ENCODE measurements at places on chromosomes 4 and X. TPM values are rescaled to one million over a fixed set of nuclear protein-coding genes. Genes with fewer than 3 reads are reported as not detected.

RNF175 gene
- polyA plus RNA-seq: not detected

TSPYL2 gene
- 35.8 TPM for polyA plus RNA-seq

DCAF8L2 gene
- not detected for polyA plus RNA-seq

PHOX2B gene
- polyA plus RNA-seq: not detected

NUDT10 gene
- polyA plus RNA-seq: 2.5 TPM

ARHGAP36 gene
- not detected for polyA plus RNA-seq

PAGE2 gene
- not detected for polyA plus RNA-seq

PPBP gene
- not detected for polyA plus RNA-seq

GDPD2 gene
- polyA plus RNA-seq: not detected

CLDN34 gene
- polyA plus RNA-seq: 0.12 TPM

HTN3 gene
- polyA plus RNA-seq: not detected

SULT1E1 gene
- not detected for polyA plus RNA-seq

TLL1 gene
- not detected for polyA plus RNA-seq

TEX13B gene
- not detected for polyA plus RNA-seq

SH3TC1 gene
- 0.98 TPM for polyA plus RNA-seq

TENM3 gene
- polyA plus RNA-seq: 54.9 TPM

LRCH2 gene
- 6.1 TPM for polyA plus RNA-seq

SPANXD gene
- polyA plus RNA-seq: not detected

GRPR gene
- 2.0 TPM for polyA plus RNA-seq

SCRG1 gene
- polyA plus RNA-seq: 1.0 TPM

SERTM2 gene
- polyA plus RNA-seq: 0.02 TPM

PCDH10 gene
- polyA plus RNA-seq: 0.36 TPM

GSPT2 gene
- 8.6 TPM for polyA plus RNA-seq

PAGE1 gene
- polyA plus RNA-seq: not detected

AFF2 gene
- polyA plus RNA-seq: 0.04 TPM

TMEM150C gene
- polyA plus RNA-seq: 0.11 TPM

MSX1 gene
- polyA plus RNA-seq: 1.7 TPM

ZAR1 gene
- not detected for polyA plus RNA-seq

VCX3A gene
- polyA plus RNA-seq: not detected

PPP1R3F gene
- 2.4 TPM for polyA plus RNA-seq

RTL9 gene
- 0.37 TPM for polyA plus RNA-seq

NXF2 gene
- not detected for polyA plus RNA-seq

ZFX gene
- polyA plus RNA-seq: 23.1 TPM

TRO gene
- 60.0 TPM for polyA plus RNA-seq

MAOA gene
- 0.37 TPM for polyA plus RNA-seq

DMRTC1B gene
- not detected for polyA plus RNA-seq

SPANXN5 gene
- polyA plus RNA-seq: not detected

SLC10A4 gene
- polyA plus RNA-seq: not detected

SLC38A5 gene
- 19.1 TPM for polyA plus RNA-seq

HSFX2 gene
- not detected for polyA plus RNA-seq

RNF212 gene
- polyA plus RNA-seq: 0.52 TPM

AWAT2 gene
- polyA plus RNA-seq: not detected

DOK7 gene
- not detected for polyA plus RNA-seq

PRKG2 gene
- polyA plus RNA-seq: 0.74 TPM

NDUFA1 gene
- polyA plus RNA-seq: 160 TPM

DCHS2 gene
- not detected for polyA plus RNA-seq

Data from AG04450 (cell line).